Stimulated activated CD8-positive, alpha-beta memory T cell treated with anti-CD3 and anti-CD28 coated beads, Interleukin-4, amount 100 ng/mL, for 4 hours (primary cell): ENCODE measurements at places on chromosomes 6 and 20.

DNA sequence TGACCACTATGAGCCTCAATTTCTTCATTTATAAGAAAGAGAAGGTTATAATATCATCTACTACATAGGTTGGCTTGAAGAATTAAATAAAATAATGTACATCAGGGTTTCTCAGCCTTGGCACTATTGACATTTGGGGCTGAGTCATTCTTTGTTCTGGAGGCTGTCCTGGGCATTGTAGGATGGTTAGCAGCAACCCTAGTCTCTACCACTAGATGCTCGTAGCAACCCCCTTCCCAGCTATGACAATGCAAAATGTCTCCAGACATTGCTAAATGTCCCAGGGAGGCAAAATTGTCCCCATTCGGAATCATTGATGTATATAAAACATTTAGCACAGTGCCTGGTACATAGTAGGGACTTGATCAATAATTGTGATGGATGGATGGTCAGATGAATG, 152.1 kb downstream of the KHDC1L start:
- no peak for DNase-seq

GRCh38 chr6:53915026-53915691, 120.4 kb downstream of the LRRC1 start:
- no peak for DNase-seq

DNA sequence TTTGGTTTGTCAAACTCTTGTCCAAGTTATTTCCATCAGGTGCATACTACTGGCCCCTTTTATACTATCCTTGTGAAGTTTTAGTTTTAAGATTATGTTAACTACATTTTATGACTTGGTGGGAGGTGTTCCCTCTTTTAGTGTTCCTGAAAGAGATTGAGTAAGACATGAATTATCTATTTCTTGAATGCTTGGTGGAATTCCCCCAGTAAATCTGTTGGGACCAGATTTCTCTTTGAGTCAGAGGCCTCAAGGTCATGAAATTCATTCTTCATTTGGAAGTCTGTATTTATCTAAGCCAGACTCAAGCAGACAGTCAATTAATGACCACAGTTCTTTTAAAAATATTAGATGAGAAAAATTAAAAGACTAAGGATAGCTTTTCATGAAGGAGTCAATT, 81.3 kb downstream of the MOXD1 start:
- DNase-seq: no peak

DNA sequence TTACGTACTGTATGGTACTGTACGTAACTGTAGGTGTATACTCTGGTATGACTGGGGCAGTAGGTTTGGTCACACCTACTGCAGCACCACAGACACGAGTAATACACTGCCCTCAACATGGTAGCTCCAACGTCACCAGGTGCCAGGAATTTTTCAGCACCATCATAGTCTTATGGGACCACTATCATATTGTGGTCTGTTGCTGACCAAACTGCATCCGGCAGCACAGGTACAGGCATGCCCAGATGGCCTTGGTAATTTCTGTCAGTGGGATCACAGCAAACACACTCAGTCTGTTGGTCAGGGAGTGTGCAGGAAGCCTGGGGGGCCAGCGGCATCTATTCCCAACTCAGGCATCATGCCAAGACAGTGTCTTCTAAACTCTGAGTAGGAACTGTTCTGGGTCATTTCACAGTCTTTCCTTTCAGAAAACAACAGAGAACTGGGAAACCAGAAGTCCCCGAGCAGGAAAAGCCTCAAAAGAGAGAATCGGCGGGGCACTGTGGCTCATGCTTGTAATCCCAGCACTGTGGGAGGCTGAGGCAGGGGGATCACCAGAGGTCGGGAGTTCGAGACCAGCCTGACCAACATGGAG, 5.8 kb downstream of the YTHDF1 start:
- no peak for DNase-seq

- DNase-seq: no peak
Measured at GRCh38 chr20:50983321-50983720, 24.7 kb downstream of the MOCS3 start.

DNA sequence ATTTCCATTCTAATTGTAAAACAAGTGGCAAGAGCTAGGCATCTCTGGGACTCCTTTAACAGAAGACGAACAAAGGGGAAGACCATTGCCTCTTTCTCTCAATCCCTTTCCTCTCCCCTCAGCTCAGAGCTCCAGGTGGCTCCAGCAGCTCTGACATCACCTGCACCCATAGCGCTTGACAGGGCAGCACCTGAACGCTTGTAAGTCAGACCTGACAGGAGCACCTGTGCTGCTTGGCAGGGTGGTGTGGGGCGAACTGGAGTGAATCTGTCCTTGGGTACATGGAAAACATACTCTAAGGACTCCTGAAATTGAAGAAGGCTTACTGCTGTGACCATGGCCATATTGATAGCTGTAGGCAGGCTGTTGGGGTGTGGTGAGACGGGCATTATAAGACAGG, 409.5 kb upstream of the AGPAT4 start:
- DNase-seq: no peak

- no peak for DNase-seq
Measured at GRCh38 chr6:98566126-98566525, 268.2 kb upstream of the POU3F2 start.

- DNase-seq: no peak
Measured at GRCh38 chr6:54916858-54917257, 70.3 kb downstream of the FAM83B start.

DNA sequence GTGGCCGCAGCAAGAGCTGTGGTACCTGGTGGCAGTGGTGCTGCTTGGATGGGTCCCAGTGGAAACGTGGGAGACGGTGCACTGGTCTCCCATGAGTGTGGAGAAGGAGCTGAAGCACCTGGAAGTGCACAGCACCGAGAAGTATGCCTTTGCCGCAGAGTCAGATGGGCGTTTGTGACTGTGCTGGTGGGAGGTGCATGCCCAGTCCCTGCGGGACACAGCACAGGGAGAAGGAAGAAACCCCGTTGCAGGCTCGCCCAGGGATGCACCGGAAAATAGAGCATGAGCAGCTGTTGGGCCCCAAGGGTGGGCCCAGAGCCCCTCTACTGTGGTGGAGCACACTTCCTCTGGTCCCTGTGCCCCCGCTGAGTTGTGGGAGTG, 19.3 kb upstream of the RGS17 start:
- no peak for DNase-seq
